ENCODE measurements at places on chromosomes 11 and 22.

DNA sequence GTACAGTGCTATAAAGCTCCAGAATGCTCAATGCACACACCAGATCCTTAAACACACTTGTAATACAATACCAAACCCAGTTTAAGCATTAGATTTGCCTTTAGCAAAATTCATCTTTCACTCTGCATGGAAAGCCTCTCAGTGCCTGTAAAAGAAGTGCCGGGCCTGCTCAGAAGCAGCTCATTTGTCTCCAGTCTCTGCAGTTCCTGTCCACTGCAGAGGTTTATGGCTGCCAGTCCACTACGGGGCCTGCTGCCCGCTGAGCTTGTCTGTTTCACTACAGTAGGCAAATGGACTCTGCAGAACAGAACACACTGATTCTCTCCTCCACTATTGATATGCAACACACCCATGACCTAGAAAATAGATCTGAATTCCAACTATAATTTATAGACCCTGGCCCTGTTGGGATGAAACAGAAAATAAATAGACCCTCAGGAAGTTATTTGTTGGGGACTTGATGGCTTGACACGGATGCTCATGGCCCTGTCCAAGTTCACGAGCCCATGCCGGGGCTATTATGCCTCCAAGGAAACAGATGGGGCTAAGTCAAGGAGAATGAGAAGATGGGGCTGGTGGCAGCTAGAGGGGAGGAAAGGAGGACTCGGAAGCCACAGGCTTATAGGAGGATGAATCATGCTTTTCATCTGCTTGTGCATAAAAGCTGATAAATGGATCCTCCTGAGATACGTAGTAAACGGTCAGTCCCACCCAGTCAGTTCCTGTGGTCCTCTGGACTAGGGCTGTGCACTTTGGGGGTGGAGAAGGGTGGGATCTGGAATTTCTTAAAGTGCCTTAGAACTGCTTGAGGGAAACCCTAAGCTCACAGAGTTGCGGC lies 416.8 kb upstream of the TENM4 start:
- DNase-seq: no peak

DNA sequence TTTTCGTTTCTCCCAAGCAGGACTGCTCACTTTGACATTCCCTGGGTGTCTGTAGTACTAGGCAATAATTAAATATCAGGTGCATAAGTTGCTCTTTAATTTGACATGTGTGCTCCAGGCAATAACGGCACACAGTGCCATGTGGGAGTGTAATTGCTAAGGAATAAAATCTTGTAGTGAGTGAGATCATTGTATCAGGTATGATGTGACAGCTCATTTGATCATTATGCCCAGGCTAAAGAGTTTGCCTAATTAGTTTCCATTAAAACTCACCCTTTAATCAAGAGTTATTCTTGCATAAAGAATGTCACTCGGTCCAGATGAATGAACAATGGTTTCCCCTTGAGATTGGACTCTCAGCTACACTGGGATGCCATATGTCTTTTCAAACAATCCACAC lies 220.0 kb downstream of the INSC start:
- DNase-seq: no peak

GRCh38 chr11:45108070-45109064 lies 38.1 kb upstream of the PRDM11 start:
- DNase-seq: no peak

DNA sequence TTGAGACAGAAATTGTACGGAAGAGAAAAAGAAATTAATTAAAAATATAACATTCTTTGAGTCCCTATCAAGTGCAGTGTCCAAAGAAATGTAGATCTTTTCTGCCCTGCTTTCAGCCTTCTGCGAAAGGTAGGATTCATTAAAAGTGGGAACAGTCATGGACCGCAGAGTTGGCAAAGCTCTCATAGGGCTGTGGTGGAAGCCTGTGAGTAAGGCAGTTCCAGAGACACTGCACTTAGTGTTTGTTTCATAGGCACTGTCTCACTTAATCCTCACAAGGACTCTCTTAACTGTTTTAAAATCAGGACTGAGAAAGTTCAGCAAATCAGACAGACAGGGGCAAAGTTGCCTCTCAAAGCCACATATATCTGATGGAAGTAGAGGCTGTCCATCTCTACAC lies 5.5 kb downstream of the MRGPRX2 start:
- DNase-seq: no peak

DNA sequence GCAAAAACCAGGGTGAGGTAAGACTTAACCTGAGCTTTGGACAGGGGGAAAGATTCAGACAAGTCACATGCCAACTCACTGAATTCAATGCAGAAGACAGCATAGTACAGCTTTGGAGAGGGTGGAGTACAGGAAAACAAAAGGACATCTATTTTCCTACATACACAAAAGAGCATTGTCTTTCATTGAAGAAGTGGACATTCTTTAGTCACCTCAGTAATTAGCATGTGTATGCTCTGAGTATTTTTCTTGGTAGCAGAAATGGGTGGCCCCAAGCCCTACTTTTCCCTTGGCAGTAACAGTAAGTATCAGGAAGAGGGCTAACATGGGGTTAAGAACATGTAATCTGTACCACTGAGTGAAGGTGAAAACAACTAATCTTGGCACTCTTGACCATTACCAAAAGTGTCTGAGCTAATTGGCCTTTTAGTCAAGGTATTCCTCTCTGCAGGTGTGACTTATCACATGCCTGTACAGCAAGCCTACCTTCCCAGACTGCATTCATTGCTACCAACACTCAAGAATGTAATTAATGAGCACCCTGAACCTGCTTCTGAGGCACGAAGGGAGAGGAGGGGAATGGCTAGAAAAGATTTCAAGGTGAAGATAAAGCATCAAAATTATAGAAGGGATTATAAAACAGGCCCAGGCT lies 33.9 kb downstream of the SYTL2 start:
- DNase-seq: no peak
